ENCODE measurements at places on chromosomes 7 and 10.

GRCh38 chr10:63994371-63994770 lies 473.2 kb downstream of the REEP3 start:
- no peak for DNase-seq

GRCh38 chr10:48792121-48792520 lies 107.4 kb downstream of the WDFY4 start:
- DNase-seq, result no peak

- no peak for DNase-seq
Observed at GRCh38 chr10:109886037-109886780, 37.1 kb downstream of the XPNPEP1 start.

- no peak for DNase-seq
Observed at GRCh38 chr10:77251297-77252013, 386.2 kb downstream of the KCNMA1 start.

DNA sequence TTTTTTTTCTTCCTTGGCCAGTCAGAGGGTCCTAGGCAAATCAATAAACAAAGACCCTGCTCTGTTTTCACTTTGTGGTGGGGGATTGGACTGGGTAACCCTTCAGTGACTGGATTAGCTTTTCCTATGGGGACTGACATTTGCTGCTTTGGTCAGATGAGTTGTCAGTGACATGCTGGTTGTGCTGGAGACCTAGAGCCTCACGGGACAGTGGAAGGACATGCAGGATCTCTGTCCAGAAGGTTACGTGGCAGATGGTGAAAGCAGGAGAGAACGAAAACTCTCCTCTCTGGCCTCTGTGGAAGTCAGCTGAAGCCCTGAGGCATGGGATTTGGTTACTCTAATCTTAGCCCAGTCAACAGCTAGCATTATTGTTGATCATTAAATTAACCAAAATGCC lies 90.0 kb upstream of the BMPER start:
- no peak for DNase-seq

- no peak for DNase-seq
Observed at GRCh38 chr10:18456984-18457383, 194.4 kb downstream of the NSUN6 start.

Measured in NCI-H1105 treated with DMSO at 0.1 percent for 48 hours (cell line).